ENCODE measurements at places on chromosomes 6 and 20. TPM values are rescaled to one million over a fixed set of nuclear protein-coding genes. Genes with fewer than 3 reads are reported as not detected.

Gene HLA-C
- 25.7 TPM for total RNA-seq

Gene DOK5
- 11.1 TPM for total RNA-seq

Gene RIMS1
- 1.8 TPM for total RNA-seq

Gene CALHM4
- total RNA-seq = 0.79 TPM

Gene PAK5
- 0.30 TPM for total RNA-seq

Gene NOTCH4
- total RNA-seq = 8.1 TPM

Gene CYP21A2
- not detected for total RNA-seq

Gene VGLL2
- 2.8 TPM for total RNA-seq

Gene BMP7
- 15.0 TPM for total RNA-seq

Gene LY6G6C
- total RNA-seq = 20.4 TPM

Gene KCNK15
- total RNA-seq = 0.59 TPM

Gene OR12D3
- total RNA-seq = not detected

Gene MYB
- total RNA-seq = 7.8 TPM

Gene DDX43
- total RNA-seq = 0.30 TPM

Gene NRN1
- total RNA-seq = 19.7 TPM

Gene PREX1
- total RNA-seq = 15.8 TPM

Gene HRH3
- total RNA-seq = 0.10 TPM

Gene CALHM5
- total RNA-seq = 4.6 TPM

Gene WFDC10B
- total RNA-seq = not detected

Gene ARHGAP18
- 20.2 TPM for total RNA-seq

Gene GABRR1
- total RNA-seq = 0.20 TPM

Gene FILIP1
- total RNA-seq = 7.9 TPM

Gene ISM1
- total RNA-seq = 11.2 TPM

Gene WRNIP1
- total RNA-seq = 24.8 TPM

Gene CRYBG1
- total RNA-seq = 24.9 TPM

Gene VWA7
- total RNA-seq = 0.99 TPM

Gene ADGB
- 0.10 TPM for total RNA-seq

Gene TCF21
- total RNA-seq = not detected

Gene ANKRD6
- 8.8 TPM for total RNA-seq

Gene GJA10
- not detected for total RNA-seq

Gene CEBPB
- total RNA-seq = 39.7 TPM

Gene ID4
- 68.6 TPM for total RNA-seq

Gene SMPD2
- 13.1 TPM for total RNA-seq

Gene PNPLA1
- total RNA-seq = 4.2 TPM

Gene JARID2
- total RNA-seq = 17.5 TPM

Gene HLA-DRB1
- total RNA-seq = 20.7 TPM

Gene OVOL2
- 1.8 TPM for total RNA-seq

Gene C6orf118
- total RNA-seq = 0.49 TPM

Gene CRISP2
- total RNA-seq = not detected

Gene CD24
- total RNA-seq = 97.1 TPM

Gene PHACTR3
- total RNA-seq = 6.9 TPM

Gene BTN1A1
- not detected for total RNA-seq

Gene C6orf132
- total RNA-seq = 14.5 TPM

Gene COL9A3
- total RNA-seq = 17.8 TPM

Gene THBS2
- 393 TPM for total RNA-seq

Gene EFCAB8
- total RNA-seq = not detected

Gene HNF4A
- total RNA-seq = 0.10 TPM

Gene SOX4
- total RNA-seq = 64.2 TPM

Measured in skin of body (tissue), 3 donors.